ENCODE measurements at places on chromosomes 6 and 20.

DNA sequence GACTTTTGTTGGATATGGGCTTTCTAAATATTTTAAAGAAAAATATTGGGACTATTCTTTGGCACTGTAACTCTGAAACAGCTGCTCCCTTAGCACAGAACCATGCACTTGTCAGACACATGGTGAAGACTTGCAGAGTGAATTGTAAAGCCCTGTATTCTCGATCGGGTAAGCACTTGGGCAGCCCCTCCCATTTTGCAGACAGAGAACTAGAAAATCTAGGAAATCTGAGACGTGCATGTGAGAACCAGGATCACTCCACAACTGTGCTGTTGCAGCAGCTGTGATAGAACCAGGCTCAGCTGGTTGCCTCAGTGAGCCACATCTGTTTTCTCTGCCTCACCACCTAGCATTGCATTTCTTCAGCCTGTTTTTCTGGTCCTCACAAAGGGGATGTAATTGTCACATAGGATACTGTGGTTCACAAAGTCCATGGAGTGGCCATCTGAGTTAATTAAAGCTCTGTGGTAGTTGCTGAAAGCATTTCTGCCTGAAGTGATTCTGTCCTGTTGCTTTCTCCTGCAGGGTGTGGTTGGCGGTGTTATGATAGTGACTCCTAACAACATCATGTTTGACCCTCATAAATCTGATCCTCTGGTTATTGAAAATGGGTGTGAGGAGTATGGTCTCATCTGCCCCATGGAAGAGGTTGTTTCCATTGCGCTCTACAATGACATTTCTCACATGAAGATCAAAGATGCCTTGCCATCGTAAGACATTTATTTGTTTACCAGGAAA, 71.8 kb upstream of the HINT3 start:
- DNase-seq = no peak

GRCh38 chr20:62822239-62822787, 5.5 kb downstream of the COL9A3 start:
- no peak for DNase-seq

DNA sequence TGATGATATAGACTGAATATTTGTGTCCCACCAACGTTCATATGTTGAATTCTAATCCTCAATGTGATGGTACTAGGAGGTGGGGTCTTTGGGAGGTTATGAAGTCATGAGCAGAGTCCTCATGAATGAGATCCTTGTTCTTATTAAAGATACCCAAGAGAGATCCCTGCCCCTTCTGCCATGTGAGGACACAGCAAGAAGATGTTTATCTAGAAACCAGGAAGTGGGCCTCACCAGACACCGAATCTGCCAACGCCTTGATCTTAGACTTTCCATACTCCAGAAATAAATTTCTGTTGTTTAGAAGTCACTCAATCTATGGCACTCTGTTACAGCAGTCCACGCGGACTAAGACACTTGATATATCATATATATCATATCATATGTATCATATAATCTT, 67.7 kb upstream of the GCM1 start:
- DNase-seq = no peak

- no peak for DNase-seq
Observed at GRCh38 chr6:102115911-102116310, 722.4 kb downstream of the GRIK2 start.

DNA sequence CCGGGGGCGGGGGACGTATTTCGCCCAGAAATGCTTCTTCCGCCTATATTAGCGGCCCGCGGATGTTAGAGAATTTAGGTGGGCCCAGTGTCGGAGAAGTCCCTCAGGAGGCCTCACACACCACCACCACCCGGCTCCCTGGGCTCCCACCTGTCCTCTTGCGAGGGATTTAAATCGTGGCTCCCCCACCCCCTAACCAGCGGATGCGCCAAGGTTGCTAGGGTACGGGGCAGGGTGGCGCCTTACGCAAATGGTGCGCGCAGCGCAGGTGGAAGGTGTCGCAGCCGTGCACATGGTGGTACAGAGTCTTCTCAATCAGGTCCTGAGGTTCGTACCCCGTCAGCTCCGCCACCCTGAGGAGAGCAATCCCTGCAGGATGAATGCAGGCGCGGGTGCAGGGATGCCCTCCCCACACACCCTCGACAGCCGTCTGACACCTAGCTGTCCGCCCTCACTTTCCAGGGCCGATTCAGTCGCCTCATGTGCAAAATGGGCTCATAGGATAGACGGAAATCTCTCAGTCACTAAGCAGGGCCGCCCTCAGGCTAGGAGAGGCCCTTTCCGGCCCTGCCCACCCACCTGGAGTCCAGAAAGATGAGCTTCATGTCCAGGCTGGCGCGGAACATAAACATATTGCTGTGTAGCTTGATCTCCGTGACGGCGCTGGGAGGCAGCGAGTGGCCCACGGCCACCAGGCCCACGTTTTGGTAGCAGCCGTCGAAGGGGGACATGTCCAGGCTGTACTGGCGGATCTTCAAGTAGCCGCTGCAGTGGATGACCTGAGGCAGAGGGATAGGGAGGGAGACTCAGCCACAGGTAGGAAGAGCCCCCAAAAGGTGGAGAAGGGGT, 16.6 kb downstream of the SIM1 start:
- DNase-seq = no peak

- no peak for DNase-seq
Observed at GRCh38 chr6:13733178-13733887, 21.7 kb upstream of the RANBP9 start.

Measured in activated T-cell treated with anti-CD3 and anti-CD28 coated beads, Interleukin-2, amount 50 U/mL, for 24 hours (primary cell).